ENCODE measurements at places on chromosomes 7 and 10.
A peak's percentile ranks its signal among the peaks of the same experiment; 100 is the strongest.

DNA sequence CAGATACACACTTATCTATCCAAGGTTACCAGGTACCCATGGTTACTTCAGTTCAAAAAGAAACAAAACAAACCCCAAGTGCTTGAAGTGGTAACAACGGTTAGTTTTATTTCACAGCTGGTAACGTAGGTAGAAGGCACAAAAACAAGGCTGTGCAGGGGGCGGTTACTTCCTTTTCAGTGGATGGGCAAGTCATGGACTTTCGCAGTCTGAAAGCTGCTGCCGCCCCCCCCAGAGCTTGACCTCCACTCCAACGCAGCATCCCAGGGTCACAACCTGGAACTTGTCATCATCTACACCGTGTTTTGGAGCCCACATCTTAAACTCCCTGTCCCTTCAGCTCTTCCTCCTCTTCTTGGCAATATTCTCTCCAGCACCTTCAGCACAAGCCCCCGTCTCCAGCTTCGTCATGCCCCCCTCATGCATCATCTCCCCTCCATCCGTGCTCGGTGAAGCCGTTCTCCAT is 181.2 kb upstream of the ITGB1 start:
- peak; percentile 75 for DNase-seq

GRCh38 chr10:61452151-61452651 is 980 bp downstream of the TMEM26 start:
- DNase-seq = no peak

GRCh38 chr10:10133281-10133680 is 884.4 kb upstream of the CELF2 start:
- DNase-seq = no peak

DNA sequence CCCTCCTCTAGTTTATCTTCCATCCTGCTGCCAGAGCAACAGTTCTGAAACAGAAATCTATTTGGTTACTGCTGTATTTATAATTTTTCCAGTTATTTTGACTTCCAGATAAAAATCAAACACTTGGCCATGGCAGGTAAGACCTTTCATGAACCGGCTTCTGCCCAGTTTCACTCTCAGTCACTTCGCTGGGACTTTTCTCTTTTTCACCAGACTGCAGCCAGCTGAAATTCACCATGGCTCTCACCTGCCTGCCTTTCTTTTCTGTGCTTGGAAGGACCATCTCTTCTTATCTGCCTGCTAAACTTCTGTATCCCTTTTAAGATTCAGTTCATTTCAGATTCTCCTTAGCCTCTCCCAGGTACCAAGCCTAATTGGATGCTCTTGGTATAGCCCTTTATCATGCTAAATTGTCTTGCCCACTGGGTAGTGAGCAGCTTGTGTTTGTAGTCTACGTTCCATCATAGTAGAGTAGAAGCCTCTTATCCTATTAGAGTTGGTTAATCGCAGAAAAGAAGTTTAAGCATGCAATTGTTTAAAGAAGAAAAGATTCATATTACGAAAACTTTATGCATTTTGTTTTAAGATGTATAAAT is 71.7 kb downstream of the TAF3 start:
- DNase-seq = no peak

- no peak for DNase-seq
Observed at GRCh38 chr10:124040451-124041188, 52.8 kb downstream of the CHST15 start.

DNA sequence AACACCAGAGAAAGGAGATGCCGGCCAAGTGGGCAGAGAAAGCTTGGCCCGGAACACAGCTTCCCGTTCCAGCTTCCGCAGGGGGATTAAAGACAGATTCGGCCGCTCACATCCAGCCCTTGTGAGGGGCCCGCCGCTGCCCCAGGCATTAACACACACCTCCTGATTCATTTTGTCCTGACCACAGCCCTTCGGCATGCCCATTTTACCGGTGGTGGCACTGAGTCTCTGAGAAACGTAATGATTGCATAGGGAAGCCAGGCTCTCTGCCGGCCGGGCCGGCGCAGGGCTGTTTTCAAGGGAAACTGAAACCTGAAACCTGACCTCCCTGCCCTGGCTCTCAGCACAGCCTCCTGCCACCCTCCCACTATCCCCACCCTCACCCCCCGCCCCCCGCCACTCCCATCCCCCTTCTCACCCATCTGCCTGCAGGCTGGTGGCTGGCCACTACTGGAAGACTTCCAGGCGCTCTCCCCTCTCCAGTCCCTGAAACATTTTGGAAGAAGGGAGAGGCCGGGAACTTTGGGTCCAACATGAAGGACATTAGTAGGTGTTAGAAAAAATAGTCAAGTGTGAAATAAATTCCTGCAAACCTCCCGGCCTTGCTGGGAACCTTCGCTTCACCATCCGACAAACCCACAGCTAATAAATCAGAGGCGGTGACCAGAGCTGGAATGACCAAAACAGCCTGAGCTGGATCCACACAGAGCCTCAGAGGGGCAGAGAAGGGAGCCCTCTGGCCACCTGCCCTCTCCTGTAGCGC is 83.5 kb upstream of the CUX1 start:
- DNase-seq = no peak

All from activated naive CD4-positive, alpha-beta T cell treated with Interleukin-2 at 50 U/mL for 16 hours (primary cell).